ENCODE measurements at places on chromosomes 5 and 9. TPM values are rescaled to one million over a fixed set of nuclear protein-coding genes. Genes with fewer than 3 reads are reported as not detected.
A peak's percentile ranks its signal among the peaks of the same experiment; 100 is the strongest.

DNA sequence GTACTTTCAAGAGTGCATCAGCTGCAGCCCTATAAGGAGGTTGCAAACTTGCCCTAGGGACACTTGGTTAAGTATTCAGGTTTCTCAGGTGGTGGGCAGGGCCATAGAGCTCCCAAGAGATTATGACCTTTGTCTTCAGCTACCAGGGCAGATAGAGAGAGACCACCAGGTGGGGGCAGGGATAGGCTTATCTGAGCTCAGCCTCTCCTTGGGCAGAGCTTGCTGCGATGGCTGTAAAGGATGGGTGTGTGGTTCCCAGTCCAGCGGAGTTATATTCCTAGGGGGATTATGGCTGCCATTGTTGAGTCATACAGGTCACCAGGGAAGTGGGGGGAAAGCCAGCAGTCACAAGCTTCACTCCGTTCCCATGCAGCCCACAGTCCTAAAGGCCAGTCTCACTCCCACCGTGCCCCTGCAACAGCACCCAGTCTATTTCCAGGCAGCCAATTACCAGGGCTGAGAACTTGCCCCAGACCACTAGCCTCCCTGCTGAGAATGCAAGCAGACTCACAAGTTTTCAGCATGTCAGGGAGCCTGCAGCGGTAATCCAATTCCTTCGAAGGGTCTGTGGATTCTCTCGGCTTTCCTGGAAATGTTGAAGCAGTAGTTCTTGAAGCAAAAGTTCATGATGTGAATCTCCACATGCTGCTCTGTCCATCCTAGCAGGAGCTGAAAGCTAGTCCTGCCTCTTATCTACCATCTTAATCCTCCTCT is 151.5 kb downstream of the SLC12A2 start:
- no peak for DNase-seq

DNA sequence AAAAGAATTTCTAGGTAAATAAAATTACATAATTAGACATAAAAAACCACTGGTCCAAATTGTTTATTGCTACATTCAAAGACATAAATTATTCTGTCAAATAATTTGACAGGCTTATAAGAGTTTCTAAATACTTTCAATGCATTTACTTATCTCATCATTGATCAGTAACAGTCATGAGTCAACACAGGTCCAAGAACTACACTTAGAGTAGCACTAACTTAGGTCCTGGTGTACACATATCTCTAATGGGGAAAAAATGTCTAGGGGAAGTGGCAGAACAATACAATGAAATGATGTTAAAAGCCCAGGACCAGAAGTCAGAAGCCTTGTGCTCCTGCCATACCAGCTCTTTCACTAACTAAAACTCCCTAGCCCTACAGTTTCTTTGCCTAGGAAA is 96.5 kb upstream of the SLCO6A1 start:
- no peak for DNase-seq

GRCh38 chr9:93670208-93671019 is 94.0 kb downstream of the PHF2 start:
- DNase-seq, result peak; percentile 33

Gene FGF1
- 89.7 TPM for polyA plus RNA-seq

Gene HAPLN1
- 0.06 TPM for polyA plus RNA-seq

DNA sequence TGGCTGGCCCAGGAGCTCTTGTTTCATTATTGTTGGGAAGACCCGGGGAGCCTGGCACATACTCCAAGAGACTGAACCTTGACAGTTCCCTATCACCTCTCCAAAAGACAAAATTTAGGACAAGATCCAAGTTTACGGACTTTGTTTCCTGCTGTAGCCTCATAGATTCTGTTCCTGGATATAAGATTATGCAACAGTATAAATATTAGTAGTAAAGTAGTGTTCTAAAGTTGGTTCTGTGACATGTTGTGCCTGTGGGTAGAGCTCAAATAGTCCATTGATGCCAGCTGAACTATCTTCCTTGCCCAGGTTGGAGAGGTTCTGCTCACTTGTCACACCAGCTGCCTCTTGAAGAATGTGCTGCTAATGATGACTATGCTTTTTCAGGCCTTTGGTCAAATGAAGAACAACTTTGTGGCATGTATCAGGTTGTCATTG is 430.2 kb downstream of the DMAC1 start:
- DNase-seq, result no peak
